ENCODE measurements at places on chromosomes 2 and 18.

DNA sequence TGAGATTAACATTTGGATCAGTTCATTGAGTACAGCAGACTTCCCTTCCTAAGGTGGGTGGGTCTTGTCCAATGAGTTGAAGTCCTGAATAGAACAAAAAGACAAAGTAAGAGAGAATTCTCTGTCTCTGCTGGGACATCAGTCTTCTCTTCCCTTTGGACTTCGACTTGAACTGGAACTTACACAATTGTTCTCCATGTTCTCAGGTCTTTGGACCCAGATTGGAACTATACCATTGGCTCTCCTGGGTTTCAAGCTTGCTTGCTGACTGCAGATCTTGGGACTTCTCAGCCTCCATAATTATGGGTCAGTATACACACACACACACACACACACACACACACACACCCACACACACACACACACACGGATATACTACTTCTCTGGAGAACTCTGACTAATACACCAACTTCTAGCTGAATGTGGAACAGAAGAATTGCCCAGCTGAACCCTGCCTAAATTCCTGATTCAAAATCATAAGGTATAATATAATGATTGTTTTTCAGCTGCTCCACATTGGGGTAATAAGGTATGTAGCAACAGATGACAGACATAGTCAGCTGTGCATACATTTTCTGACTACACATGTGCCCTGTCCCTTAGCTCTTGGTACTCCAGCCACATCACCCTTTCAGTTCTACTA is 214.0 kb downstream of the TGIF1 start:
- DNase-seq = no peak

DNA sequence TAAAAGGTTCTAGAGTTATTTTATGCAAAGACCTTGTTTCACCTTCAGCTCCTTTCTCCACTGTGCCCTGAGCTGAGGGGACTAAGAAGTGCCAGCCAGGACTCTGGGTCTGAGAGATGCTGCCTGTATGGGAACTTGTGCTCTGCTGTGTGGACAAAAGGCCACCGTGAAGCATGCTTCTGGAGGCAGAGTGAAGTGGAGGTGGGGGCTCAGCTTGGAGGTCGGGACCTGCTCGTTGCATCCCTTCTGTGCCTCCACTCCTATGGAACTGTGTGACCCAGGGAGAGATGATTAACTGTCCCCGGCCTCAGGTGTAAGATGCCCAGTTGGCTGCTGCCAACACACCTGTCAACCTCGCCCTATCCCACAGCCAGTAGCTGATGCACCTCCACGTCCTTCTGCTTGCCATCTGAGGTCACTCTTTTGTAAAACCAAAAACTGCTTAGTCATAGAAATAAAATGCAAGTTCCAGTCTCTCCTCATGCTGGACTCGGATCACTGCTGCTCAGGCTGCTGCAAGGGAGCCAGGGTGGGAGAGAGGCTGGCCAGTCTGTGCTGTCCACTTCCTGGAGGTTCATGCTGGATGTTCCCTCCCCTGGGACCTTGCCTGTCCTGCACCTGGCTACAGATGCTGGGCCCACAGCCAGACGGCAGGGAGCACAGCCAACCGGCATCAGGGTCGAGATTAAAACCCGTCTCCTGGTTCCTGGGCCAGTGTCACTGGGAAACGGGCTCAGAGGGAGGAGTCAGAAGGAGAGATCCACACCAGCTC is 113.2 kb downstream of the ACKR3 start:
- no peak for DNase-seq

- DNase-seq = peak; percentile 91
Measured at GRCh38 chr2:191899410-191899809, 52.5 kb upstream of the CAVIN2 start.

GRCh38 chr2:39625193-39625926 is 40.4 kb upstream of the TMEM178A start:
- DNase-seq = peak; percentile 41

GRCh38 chr2:105186967-105187498 is 54.5 kb upstream of the GPR45 start:
- DNase-seq = no peak

DNA sequence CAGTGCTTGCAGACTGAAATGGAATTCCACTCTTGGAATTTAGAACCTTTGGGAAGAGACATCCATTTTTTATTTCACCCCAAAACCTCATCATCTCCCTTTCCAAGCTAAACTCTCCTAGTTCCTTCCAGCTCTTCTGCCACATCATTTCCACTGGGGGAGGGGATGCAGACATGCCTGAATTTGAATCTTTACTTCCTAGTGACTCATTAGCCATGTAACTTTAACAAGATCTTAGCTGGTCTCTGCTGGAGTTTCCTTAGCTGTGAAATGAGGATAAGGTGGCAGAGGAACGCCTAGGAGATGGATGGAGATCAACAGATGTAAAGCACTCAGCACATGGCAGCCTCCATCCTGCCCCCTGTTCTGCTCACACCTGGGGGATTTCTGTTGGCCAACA is 266.8 kb downstream of the EN1 start:
- no peak for DNase-seq

DNA sequence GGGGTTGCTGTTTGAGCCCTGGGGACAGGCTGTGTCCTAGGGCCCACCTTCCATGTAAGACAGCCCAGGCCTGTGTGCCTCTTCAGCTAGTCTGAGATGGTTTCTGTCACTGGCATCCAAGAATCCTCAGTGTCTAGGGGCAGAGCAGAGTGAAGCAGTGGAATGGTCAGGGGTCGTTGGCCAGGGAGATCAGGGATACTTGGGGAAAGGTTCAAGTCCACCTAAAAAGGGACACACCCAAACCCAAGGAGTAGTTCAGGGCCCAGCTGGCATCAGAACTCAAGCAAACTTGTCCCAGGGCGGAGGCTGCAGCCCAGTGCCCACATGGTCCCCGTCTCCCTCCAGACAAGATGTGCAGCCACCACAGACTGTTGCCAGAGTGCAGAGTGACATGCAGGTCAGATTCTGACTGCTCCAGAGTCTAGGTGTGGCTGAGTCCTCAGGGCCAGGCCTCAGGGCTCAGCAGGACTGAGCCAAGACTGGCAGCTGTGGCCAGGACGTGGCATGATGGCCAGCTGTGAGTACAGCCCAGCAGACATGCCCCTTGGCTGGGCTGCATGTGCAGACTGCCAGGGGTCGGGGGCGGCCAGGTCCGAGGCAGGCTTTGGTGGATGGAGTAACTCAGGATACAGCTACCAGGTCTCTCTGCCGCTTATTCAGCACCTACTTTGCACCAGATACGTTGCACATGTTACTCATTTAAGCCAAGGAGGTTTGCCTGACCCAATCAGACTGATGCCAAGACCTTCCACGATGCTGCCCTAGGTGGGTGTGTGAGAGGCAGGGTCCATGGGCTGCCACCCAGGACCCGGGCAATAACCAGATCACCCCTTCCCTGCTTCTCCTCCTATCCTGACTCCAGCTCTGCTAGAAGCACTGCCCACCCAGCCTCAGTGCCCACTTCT is 146.6 kb downstream of the SMAD7 start:
- DNase-seq = no peak

DNA sequence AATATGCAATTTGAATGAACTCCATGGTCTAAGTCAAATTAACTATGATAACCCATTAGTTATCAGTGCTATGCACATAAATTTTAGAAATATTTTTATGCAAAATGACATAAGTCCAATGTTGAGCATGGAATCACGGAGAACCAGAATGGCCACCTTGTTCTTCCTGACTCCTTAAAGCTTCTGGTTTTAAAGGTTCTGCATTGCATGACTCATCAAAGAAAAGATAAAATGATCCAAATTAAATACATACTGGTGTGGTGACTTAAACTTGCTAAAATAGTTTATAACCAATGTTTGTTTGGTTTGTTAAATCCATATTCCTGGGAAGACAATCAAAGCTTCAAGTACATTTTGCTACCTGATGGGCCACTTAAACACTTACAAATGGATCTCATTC is 1146.9 kb upstream of the NRXN1 start:
- peak; percentile 46 for DNase-seq
